H9 (cell line): ENCODE measurements at places on chromosomes 12 and 14.

GRCh38 chr12:66598079-66598478 is 80.8 kb downstream of the GRIP1 start:
- peaks cover 4% of the 10 kb centered on the region for H3K4me1 ChIP-seq
- no peak overlapping the region for H3K4me3 ChIP-seq
- no peaks in the 10 kb centered on the region for H3K27me3 ChIP-seq
- no peak for DNase-seq

GRCh38 chr12:64946132-64946829 is 121.8 kb downstream of the TBC1D30 start:
- no peak overlapping the region for H3K4me3 ChIP-seq
- no peak for DNase-seq
- H3K27ac ChIP-seq: no peak overlapping the region
- H3K27me3 ChIP-seq: no peaks in the 10 kb centered on the region
- no peaks in the 10 kb centered on the region for H3K4me1 ChIP-seq
- no peaks in the 10 kb centered on the region for H3K36me3 ChIP-seq

- no peak overlapping the region for H3K27ac ChIP-seq
- no peak for DNase-seq
- H3K4me3 ChIP-seq: no peak overlapping the region
- no peaks in the 10 kb centered on the region for H3K36me3 ChIP-seq
Observed at GRCh38 chr12:123064366-123064765, 83.9 kb downstream of the ARL6IP4 start.

DNA sequence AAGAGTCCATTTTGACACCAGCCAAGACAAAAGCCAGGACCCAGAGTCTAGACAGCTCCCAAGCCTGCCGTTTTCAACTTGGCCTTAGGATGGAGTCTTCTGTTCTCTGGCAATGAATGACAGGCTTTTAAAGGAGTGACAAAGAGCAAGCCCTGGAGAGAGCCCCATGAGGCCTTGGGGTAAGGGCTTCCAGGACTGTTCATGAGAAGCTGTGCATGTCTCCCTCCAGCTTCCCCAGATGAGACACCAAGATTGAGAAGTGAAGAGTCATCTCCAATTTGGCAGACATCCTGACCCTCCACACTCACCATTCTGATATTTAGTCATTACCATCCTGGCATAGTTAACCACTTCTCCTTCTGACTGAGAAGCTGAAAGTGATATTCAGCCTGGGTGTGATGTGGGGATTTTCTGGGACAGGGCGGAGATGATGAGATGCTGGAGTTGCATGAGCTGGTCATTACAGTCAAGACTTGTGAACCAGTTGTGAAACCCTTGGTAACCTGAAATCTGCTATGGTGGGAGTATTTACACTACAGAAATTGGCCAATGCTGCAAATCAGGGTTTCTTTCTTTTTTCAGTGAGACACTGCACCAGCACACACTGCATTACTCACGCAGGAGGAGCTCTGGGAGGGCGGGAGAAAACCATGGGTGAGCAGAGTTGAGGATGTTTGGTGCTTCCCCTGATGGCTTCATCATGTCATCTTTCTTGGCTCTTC is 77.8 kb downstream of the VCPKMT start:
- no peak for DNase-seq
- H3K36me3 ChIP-seq: no peaks in the 10 kb centered on the region
- no peaks in the 10 kb centered on the region for H3K27me3 ChIP-seq
- H3K4me1 ChIP-seq: no peaks in the 10 kb centered on the region
- H3K4me3 ChIP-seq: no peak overlapping the region
